ENCODE measurements at places on chromosomes 7 and 10.

GRCh38 chr10:122276611-122277208 lies 5.6 kb downstream of the BTBD16 start:
- no peak for DNase-seq

- DNase-seq = no peak
Measured at GRCh38 chr10:118495499-118495898, 99.9 kb downstream of the PRLHR start.

GRCh38 chr10:44464503-44464902 lies 79.6 kb upstream of the CXCL12 start:
- no peak for DNase-seq

DNA sequence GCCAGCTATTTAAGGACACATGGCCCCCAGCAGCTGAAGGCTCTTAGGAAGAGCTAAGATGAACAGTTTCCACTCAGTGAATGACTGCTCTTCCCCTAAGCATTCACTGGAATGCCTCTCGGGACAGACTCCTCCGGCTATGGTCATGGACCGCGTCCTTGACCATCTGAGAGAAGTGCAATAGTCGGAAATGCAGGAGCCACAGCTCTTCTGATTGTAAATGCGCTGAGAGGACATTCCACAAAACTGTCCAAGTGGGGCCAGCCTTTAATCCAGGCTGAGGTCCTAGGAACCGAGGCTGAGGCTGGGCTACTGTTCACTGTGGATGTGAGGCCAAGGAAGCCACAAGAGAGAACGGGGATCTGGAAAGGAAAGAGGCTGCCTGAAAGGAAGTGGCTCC lies 162.0 kb upstream of the TMEM72 start:
- no peak for DNase-seq

- no peak for DNase-seq
Measured at GRCh38 chr10:85648279-85648754, 718.3 kb downstream of the GRID1 start.

- no peak for DNase-seq
Measured at GRCh38 chr7:117269417-117269816, 53.4 kb downstream of the WNT2 start.

DNA sequence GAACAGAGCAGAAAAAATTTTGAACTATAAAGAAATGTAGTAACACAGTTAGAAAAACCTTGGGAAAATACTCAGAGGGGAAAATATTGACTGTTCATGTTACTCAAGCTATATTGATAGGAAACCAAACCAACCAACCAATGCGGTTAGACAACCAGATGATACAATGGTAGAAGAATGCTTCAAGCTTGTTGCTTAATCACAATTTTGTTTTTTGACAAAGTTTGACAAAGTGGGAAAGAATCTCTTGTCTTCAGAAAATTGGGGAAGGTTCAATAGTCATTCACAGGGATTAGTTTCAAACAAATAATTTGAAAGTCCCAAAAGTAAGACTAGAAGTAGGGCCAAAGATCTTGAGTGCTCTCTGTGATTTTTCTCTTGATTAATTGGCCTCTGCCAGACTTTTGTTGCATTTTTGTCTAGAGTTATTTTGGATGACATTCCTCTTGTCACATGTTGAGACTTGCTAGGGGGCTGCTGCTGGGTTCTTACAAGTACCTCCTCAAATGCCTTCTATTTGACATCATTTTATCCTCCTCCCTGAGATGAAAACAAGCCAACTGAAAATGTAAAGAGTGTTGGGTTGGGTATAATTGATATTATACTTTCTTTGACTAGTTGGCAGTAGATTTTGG lies 233.1 kb upstream of the PHYHIPL start:
- no peak for DNase-seq

DNA sequence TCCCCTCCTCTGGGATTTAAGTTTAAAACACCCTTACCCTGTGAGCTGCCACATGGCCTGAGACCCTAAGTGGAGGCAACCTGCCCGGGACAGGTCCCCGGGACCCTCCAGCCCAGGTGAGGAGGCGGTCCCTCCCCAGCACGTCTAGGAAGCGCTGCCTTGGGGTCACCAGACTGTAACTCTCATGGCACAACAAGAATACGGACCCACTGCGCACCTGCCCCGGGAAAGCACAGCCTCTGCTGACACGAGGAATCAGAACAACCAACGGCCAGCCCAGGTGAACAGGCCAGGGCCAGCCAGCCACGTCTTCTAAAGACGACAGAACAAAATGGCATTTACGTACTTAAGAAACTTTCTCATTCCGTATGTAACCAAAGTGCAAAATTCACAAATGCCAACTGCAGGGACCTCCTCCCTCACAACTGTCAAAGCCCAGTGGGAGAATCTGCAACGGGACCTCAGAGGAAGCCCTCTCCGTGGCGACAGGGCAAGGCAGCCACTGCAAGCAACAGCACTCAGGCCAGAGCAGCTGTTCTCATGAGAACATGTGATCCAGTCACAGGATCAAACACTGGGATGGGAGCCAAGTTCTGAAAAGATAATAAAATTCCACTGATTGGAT lies 208.4 kb downstream of the DIP2C start:
- DNase-seq = no peak

GRCh38 chr7:116495736-116496135 lies 3.8 kb upstream of the CAV2 start:
- DNase-seq = no peak

GRCh38 chr7:139914306-139915267 lies 85.5 kb downstream of the TBXAS1 start:
- no peak for DNase-seq

DNA sequence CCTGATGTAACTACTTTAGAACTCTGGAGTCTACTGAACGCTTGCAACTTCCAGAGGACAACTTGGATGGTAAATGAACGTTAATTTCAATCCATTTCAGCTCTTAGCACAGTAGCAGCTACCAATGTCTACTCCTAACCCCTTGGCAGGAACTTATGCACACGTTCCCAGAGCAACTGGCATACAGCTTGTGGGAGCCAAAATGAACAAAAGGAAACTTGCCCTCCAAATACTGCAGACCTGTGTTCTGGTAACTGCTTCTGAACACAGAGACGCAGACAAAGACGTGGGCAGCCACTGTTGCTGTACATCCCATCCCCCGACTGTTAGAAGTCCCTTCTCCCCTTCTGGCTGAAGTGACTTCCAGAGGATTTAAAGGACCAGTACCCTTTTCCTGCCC lies 61.3 kb downstream of the XPNPEP1 start:
- DNase-seq = no peak

GRCh38 chr7:108565987-108566386 lies 3.5 kb downstream of the THAP5 start:
- no peak for DNase-seq

All from stimulated activated CD4-positive, alpha-beta T cell treated with anti-CD3 and anti-CD28 coated beads, Interleukin-1b, Interleukin-23, amount 100 ng/mL, for 1 hour (primary cell).